ENCODE measurements at places on chromosomes 2 and 18.

GRCh38 chr2:30639836-30640235 is 167.4 kb downstream of the CAPN13 start:
- DNase-seq: no peak

GRCh38 chr2:139214801-139215200 is 434.6 kb upstream of the NXPH2 start:
- DNase-seq: no peak

GRCh38 chr2:197131558-197131855 is 179.1 kb downstream of the ANKRD44 start:
- DNase-seq: no peak

- no peak for DNase-seq
Measured at GRCh38 chr2:15218423-15219086, 342.6 kb downstream of the NBAS start.
